ENCODE measurements at places on chromosomes 12 and 14. TPM values are rescaled to one million over a fixed set of nuclear protein-coding genes. Genes with fewer than 3 reads are reported as not detected.

Gene DBX2
- total RNA-seq, result 0.26 TPM

Gene LRTM2
- total RNA-seq, result not detected

Gene MFAP5
- total RNA-seq, result 244 TPM

Gene CRACR2A
- 6.2 TPM for total RNA-seq

Gene GZMH
- not detected for total RNA-seq

Gene MYO1H
- not detected for total RNA-seq

Gene PPFIBP1
- 119 TPM for total RNA-seq

Gene ANO2
- total RNA-seq, result 8.8 TPM

Gene MYF5
- 5.4 TPM for total RNA-seq

Gene DTX1
- total RNA-seq, result 3.3 TPM

Gene AICDA
- total RNA-seq, result 0.26 TPM

Gene DAO
- total RNA-seq, result not detected

Gene FGF6
- total RNA-seq, result 0.74 TPM

Gene OTUB2
- total RNA-seq, result 2.0 TPM

Gene LAG3
- 0.21 TPM for total RNA-seq

Gene BRMS1L
- total RNA-seq, result 19.1 TPM

Gene ZNF384
- 19.9 TPM for total RNA-seq

Gene ETFBKMT
- total RNA-seq, result 5.7 TPM

Gene RNASE4
- 39.5 TPM for total RNA-seq

Gene LRFN5
- total RNA-seq, result 45.9 TPM

Gene INSM2
- total RNA-seq, result 0.11 TPM

Gene CLEC2A
- not detected for total RNA-seq

Gene ACOT6
- total RNA-seq, result not detected

Measured in urinary bladder (tissue), 4 donors.